ENCODE measurements at places on chromosomes 5 and 9.

DNA sequence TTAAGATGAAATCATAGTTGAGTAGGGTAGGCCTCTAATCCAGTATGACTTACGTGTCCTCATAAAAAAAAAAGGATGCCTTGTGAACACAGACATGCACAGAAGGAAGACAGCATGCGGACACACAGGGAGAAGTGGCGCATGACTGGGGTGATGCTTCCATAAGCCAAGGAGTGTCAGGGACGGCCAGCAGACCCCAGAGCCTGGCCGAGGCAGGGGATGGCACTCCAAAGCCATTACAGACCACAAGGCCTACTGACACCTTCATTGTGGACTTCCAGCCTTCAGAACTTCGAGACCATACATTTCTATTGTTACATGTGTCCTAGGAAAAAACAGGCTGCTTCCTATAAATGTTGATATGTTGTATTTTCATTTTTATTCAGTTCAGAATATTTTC lies 19.9 kb downstream of the EHMT1 start:
- no peak for DNase-seq

DNA sequence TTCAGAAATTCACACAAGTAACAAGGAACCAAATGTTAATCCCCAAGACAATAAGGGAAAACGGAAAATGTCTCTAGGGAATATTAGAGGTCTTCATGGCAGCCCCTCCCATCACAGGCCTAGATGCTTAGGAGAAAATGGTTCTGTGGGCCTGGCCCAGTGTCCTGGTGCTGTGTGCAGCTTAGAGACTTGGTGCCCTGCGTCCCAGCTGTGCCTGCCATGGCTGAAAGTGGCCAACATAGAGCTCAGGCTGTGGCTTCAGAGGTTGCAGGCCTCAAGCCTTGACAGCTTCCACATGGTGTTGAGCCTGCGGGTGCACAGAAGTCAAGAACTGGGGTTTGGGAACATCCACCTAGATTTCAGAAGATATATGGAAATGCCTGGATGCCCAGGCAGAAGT lies 942.3 kb downstream of the PTPRD start:
- DNase-seq, result no peak

GRCh38 chr9:77017505-77017894 lies 2.0 kb upstream of the FOXB2 start:
- no peak for DNase-seq

- DNase-seq, result no peak
These were observed 818 bp downstream of the PCDHGA10 start for GRCh38 chr5:141413540-141414069.

DNA sequence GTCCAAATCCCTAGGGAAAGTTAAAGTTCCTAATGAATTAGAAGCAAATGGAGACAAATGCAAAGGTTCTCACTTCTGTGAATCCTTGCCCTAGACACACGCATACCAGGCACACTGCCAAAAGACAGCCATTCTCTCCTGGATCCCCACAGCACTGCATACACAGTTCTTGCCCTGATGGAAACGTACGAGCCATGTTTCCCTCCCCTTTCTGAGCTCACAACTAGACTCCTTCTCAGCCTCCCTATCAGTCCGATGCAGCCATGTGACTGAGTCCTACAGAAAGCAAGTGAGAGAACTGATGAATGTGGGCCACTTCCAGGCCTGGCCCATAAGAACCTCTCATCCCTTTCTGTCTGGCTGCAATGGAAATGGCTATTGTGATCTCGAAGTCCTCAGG lies 92.0 kb downstream of the ZNF608 start:
- DNase-seq, result no peak

- DNase-seq, result no peak
These were observed 5.4 kb downstream of the RAD17 start for GRCh38 chr5:69374911-69375446.

DNA sequence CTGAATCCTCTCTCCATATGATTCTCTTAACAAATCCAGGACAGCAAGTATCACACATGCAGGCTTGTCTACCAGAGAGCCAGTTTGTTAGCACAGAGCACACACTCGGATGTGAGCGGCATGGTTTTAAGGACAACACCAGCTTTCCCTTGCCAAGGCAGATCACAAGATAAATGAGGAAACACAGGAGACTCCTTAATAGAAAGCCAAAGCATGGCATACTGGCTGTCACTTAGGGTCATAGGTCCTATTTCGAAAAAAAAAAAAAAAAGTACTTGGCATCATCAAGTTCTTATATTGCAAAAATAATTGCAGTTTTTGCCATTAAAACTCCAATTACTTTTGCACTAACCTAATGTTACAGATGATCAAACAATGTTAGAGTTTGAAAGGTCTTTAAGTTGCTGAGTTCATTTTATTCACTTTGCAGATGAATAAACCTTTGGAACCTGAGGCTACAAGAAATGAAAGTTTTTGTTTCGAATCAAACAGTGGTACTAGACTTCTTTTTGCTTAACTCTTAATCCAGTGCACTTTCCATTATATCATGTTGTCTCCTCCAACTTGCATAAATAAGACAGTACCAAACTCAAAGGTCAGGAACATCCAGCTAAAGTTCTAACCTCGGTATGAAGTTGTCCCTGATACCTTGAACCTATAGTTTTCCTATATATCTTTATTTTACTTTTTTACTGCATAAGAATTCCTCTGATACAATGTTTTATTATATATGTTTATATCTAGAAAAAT lies 138.5 kb downstream of the MPDZ start:
- DNase-seq, result peak; percentile 69
